ENCODE measurements at places on chromosomes 2 and 18.

GRCh38 chr2:208017721-208018120 lies 7.6 kb downstream of the PLEKHM3 start:
- no peak for DNase-seq

- no peak for DNase-seq
These were observed 803 bp upstream of the FIGN start for GRCh38 chr2:163736433-163737189.

- DNase-seq: no peak
These were observed 469.1 kb downstream of the CBLN2 start for GRCh38 chr18:72075040-72075439.

DNA sequence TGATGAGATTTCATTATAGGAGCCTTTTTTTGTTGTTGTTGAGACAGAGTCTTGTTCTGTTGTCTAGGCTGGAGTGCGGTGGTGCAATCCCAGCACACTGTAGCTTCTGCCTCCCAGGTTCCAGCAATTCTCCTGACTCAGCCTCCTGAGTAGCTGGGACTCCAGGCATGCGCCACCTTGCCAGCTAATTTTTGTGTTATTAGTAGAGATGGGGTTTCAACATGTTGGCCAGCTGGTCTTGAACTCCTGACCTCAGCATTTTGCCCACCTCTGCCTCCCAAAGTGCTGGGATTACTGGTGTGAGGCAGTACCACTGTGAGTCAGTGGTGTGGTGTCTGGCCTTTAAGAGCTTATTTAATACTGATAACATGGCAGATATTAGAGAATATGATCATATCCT lies 60.1 kb downstream of the MOB4 start:
- no peak for DNase-seq

DNA sequence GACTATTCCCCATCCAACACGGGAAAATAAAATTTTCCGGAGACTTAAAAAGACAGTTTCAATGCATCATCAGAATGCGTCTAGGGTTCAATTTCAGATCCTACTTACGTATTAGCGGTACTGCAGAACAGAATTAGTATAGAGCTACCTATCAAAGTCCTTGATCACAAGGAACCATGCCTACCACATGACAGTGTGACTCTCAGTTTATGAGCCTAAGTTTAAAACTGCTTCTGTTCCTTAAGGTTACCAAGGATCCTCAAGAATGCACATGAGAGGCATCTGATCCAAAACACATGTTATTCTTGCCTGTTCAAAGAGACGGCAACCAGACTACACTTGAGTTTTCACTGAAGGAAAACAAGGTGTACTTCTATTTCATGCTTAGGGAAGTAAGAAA lies 369.7 kb downstream of the EPHA4 start:
- DNase-seq: no peak

- no peak for DNase-seq
These were observed 75.6 kb downstream of the MBP start for GRCh38 chr18:77057006-77057395.

DNA sequence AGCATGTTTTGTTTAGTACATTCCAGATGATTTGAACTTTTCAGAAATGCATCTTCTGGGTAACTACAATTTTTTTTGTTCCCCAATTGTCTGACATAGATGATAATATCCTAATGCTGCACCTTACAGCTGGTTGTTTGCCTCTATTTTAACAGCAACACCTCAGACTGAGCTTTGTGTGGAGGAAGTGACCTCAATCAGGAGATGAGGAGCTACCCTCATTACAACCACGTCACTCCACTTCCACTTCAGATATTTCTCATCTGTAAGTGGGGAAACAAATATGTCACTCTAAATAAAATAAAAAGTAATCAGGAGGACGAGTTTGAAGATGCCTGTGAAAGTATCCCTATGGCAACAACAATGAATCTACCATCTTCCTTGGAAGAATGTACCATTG lies 12.1 kb upstream of the SRSF7 start:
- no peak for DNase-seq

GRCh38 chr18:78566065-78566464 lies 413.6 kb upstream of the SALL3 start:
- no peak for DNase-seq
